HT-29 (cell line): ENCODE measurements at places on chromosomes 7 and 10. TPM values are rescaled to one million over a fixed set of nuclear protein-coding genes. Genes with fewer than 3 reads are reported as not detected.

- DNase-seq, result no peak
These were observed 49.4 kb upstream of the RET start for GRCh38 chr10:43027331-43027955.

DNA sequence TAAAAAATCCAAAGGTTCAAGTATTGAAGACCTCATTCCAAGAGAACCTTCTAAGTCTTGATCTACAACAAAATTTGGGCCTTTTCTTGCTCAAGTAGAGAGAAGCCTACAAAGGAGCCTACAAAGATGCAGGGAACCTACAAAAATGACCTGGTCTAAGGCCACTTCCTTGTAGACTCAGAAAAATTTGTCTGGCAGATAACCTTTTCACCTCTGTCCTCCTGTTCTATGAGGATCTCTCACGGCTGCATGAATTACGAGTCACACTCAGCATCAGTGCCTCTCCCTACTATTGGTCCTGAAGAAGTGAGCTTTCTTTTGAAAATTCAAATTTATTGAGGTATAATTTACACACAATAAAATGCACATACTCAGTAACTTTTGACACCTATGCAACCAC, 29.3 kb downstream of the CCNJ start:
- no peak for DNase-seq

PNLIPRP3 gene
- not detected in 2 replicates for total RNA-seq

SUN1 gene
- total RNA-seq, result 145 and 200 TPM in 2 replicates

DNA sequence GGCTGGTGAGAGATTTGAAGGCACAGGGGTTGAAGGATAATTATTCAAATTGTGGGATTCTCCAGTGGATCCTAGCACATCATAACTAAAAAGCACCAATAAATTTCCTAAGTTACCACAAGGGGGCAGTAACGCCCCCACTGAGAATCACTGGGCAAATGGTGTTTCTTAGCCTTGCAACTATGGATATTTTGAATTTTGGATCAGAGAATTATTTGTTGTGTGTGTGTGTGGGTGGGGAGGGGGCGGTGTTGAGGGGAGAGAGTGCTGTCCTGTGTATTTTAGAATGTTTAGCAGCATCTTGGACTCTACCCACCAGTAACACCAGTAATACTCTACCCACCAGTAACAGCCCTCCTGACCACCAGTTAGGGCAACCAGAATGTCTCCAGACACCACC, 63.3 kb upstream of the PRKG1 start:
- peak; percentile 60 for DNase-seq
